ENCODE measurements at places on chromosomes 5 and 9.

DNA sequence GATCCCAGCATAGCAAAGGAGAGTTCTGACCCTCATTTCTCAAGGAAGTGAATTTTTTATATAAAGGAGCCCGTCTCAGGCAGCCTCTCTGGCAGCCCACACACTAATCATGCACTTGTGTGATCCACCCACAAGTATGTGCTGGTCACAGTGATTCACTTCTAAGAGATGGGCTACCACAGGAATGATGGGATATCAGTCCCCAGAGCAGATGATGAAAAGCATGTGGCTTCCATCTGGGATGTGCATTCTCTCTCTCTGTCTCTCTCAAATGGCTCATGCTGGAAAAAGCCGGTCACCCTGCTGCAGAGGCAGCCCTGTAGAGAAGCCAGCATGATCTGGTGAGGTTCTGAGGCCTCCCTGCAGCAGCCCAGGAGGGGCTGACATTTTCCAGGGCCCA, 74.2 kb upstream of the ADCY2 start:
- DNase-seq, result peak; percentile 96

- no peak for DNase-seq
Observed at GRCh38 chr5:75666801-75667200, 50.4 kb downstream of the POC5 start.

DNA sequence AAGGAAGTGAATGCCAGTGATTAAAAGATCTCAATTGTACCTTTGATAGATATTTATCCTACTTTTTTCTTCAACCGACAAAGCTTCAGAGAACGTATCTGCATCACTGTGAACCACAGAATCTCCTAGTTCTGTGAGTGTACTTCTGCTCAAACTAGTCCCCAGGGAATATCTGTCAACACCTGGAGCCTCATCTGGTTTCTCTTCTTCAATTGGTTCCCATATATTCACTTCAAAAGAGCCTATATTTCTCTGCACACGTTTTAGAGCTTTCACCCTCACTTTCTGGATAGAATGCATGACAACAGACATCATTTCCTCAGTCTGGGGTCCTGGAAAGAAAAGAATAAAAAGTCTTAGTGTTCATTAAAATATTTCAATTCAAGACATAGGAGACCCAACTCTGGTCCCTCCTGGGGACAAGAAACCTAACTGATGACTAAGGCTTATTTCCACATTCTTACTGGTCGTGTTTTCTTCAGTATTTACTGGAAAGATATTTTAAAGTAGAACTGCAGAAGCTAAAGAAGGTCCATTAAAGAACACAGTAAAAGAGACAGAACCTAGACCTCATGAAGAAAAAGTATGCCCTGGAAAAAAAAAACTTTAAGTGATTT, 64.3 kb downstream of the CPLANE1 start:
- DNase-seq, result no peak

GRCh38 chr5:98936948-98937715, 8.3 kb upstream of the CHD1 start:
- no peak for DNase-seq

DNA sequence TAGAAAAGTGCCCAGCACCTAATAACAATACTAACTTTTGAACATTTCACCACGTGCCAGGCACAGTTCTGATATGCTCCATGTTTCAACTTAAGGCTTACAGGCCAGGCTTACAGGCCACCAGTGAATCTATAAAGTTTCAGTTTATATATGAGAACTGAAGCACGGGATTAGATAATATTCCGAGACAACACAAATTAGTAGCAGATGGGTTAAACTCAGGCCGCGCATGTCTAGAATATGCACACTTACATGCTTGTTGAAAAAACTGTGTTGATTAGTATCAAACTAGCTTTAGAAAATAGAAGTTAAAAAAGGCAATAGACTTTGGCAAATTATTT, 587.9 kb downstream of the MTRR start:
- no peak for DNase-seq

DNA sequence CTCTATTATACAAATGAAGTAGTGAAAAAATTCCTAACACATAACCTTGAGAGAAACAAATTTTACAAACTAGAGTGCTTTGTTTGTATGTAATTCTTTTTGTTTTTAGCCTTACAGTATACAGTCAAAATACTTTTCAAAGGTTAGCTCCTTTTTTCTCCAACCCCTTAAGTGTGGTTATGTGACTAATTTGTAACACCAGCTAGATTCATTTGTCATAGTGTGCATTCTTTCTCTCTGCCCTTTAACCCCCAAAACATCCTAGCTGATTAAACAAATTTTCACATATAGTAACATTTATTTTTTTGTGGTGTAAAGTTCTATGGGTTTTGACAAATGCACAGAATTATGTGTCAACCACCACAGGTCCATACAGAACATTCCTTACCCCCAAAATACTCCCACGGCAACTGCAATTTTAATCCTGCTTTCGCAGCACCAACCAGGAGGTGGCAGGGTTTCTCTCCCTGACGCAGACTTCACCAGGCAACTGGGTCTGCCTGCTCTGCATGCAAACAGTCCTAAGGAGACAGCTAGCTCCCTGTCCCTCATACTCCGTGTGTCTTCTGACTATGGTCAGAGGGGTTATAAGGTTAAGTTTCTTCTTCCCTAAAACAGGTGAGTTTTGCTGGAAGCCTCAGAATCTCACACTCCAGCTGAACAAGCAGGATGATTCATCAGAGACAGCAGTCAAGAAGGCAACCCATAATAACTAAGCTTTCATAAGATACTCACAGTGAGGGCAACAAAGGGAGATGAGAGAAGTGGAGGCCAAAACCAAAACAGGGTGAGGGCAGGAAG, 44.5 kb upstream of the NR5A1 start:
- no peak for DNase-seq

DNA sequence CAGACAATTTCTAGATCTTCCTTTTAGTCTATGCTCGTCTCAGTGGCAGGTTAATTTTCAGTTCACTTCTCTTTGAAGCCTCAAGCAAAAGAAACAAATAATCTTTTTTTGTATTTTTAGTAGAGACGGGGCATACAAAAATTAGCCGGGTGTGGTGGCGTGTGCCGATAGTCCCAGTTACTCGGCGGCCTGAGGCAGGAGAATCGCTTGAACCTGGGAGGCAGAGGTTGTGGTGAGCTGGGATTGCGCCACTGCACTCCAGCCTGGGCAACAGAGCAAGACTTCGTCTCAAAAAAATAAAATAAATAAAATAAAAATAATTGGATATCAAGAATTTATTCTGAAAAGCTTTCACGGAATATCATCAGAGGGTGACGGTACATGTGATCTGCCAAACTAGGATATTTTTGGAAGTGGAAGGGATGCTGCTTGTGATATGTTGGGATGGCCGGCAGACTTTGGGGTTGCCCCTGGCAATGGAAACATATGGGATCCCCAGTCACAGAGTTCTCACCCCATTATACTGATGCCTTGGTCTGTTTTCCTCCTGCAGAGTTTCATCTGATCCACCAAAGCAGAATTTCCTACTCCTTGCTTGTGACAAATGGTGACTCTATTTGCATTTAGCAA, 7.6 kb upstream of the LCP2 start:
- DNase-seq, result no peak

- DNase-seq, result no peak
Observed at GRCh38 chr9:114416290-114416689, 28.5 kb upstream of the AKNA start.

- no peak for DNase-seq
Observed at GRCh38 chr5:72006361-72006760, 100.9 kb upstream of the MAP1B start.

- no peak for DNase-seq
Observed at GRCh38 chr5:18526792-18527405, 892.6 kb downstream of the TAF11L14 start.

DNA sequence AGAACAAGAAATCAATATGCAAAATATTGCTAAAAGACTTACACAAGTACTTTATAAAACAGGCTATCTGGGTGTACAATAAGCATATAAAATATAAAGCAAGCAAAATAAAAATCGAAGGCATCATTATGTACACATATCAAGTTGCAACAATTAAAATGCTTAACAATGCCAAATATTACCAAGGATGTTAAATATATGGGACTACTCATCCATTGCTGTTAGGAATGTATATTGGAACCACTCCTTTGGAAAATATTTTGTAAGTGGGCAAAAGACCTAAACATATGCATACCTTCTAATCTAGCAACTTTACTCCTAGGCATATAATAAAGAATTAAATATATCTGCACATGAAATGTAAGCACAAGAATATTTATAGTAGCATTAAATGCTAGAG, 632.6 kb upstream of the COX7C start:
- DNase-seq, result no peak

- DNase-seq, result no peak
Observed at GRCh38 chr5:142779163-142779840, 9.1 kb downstream of the ARHGAP26 start.

GRCh38 chr9:116015855-116016254, 137.7 kb upstream of the PAPPA start:
- no peak for DNase-seq

- DNase-seq, result no peak
Observed at GRCh38 chr5:2333291-2333690, 418.2 kb downstream of the IRX2 start.

- DNase-seq, result no peak
Observed at GRCh38 chr5:181242031-181242451, 1.7 kb downstream of the RACK1 start.

GRCh38 chr9:116147821-116148220, 5.8 kb upstream of the PAPPA start:
- DNase-seq, result no peak

DNA sequence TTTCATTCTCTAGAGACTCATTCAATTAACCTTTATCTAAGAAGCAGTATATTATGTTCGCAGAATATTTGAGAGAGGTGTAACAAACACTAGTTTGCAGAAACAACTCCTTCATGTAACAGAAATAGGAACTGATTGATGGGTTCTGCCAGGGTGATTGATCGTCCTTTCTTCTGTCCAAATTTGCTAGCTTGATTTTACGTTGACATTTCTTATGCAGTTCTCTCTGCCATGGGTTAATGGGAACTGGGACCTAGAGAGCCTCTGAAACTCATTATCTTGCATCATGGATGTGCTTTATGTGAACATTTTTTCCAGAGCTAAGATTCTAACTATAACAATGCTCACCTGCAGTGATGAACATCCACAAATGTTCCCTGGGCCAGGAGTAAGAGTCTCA, 107.0 kb downstream of the SLC24A2 start:
- no peak for DNase-seq

DNA sequence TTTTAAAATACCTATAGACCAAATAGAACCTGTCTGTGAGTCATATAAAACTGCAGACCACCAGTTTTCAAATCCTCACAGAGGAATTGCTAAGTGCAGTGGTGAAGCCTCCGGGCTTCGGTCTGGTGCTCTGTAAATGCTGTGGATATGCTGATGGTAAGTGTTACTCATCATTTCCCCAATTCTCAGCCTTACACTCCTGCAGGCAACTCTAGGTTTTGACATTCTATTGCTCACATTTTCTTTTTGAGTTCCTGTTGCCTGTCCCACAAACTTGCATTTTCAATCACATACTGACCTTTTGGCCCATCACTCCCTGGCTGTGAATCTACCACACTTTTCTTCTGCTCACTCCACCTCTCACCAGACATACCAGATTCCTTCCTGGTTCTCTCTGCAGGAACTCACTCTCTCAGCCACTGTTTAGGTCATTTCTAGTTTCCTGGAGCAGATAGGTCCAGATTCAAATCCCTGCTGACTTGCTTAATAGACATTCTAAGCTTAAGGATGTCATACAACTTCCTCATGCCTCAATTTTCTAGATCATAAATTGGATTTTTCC, 192.9 kb downstream of the RAB3C start:
- DNase-seq, result no peak

DNA sequence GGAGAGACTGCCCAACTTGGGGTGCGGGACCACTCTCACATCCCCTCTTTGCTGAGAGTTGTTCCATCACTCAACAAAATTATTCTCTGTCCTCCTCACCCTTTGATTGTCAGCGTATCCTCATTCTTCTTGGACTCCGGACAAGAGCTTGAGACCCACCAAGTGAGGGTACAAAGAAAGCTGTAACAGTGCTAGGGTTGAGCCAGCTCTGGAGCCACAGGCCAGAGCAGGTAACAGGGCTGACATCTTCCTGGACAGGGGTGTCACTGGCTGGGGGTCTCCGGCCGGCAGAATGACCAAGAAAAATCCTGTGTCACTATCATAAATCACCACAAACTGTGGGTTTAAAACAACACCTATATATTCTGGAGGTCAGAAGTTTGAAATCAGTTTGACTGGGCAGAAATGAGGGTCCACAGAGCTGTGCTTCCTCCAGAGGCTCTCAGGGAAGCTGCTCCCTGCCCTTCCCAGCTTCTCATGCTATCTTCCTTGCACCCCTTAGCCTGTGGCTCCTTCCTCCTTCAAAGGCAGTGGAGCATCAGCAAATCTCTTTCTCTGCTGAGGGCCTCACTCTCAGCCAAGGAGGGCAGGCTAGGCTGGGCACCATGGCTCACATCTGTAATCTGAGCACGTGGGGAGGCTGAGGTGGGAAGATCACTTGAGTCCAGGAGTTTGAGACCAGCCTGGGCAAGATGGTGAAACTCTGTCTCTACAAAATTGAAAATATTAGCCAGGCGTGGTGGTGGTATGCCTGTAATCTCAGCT, 4.1 kb upstream of the BBLN start:
- no peak for DNase-seq

- no peak for DNase-seq
Observed at GRCh38 chr5:17094830-17095229, 122.6 kb upstream of the BASP1 start.

GRCh38 chr9:27124151-27124550, 15.1 kb downstream of the TEK start:
- DNase-seq, result no peak

GRCh38 chr5:172897481-172898217, 61.6 kb upstream of the RPL26L1 start:
- peak; percentile 99 for DNase-seq

DNA sequence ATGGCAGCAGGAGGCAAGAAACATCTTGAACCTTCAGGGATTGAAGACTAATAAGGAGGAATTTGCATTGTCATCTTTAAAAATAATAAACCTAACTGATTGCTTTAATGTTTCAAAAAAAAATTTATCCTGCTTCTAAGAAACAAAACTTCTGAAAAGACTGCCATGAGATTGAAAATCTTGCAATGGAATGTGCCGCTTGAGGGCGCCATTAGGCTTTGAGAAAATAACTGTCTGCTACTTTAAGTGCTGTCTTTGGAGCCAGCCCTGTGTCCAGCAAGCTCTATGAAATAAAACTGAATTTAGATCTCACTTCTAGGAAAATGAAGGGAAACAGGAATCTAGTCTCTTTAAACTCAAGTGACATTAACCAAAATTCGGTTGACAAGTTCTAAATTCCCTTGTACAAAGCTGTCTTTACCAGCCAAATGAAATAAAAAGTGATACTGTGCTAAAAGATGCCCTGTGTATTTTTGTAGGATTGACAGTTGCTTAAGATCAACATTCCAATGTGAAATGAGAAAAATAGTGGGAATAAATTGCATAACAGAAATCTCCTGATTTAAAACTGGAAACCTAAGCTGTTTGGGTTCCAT, 79.4 kb downstream of the ESM1 start:
- DNase-seq, result peak; percentile 31

DNA sequence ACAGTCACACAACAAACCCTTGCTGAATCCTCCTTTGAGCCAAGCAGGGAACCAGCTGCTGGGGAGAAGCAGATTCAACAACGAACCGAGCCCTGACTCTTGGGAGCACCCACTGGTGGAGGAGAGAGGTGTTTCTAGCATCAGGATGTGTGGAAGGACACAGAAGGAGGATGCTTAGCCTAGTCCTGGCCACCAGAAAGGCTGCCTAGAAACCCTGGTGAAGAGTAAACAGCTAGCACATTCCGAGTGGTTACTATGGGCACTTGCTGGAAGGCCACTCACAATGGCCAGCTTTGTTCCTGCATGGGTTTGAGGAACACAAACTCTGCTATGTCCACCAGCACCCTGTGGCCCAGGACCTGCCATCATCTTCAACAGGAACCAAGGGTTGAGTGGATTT, 1.8 kb downstream of the TIFAB start:
- DNase-seq, result no peak

All from BJ (cell line).